ENCODE measurements at places on chromosomes 5 and 9. TPM values are rescaled to one million over a fixed set of nuclear protein-coding genes. Genes with fewer than 3 reads are reported as not detected.

The CENPH gene
- total RNA-seq = 2.0 TPM

The PFN3 gene
- total RNA-seq = not detected

The ZNF354C gene
- total RNA-seq = 2.4 TPM

The ENC1 gene
- total RNA-seq = 18.5 TPM

The CTSV gene
- not detected for total RNA-seq

The ADGRD2 gene
- total RNA-seq = not detected

The PDGFRB gene
- 68.7 TPM for total RNA-seq

The CCDC69 gene
- 202 TPM for total RNA-seq

The PPP1R26 gene
- total RNA-seq = 17.4 TPM

The GPX3 gene
- 2,222 TPM for total RNA-seq

The LHX6 gene
- 2.8 TPM for total RNA-seq

The SLC31A2 gene
- total RNA-seq = 19.5 TPM

The CFAP90 gene
- not detected for total RNA-seq

The BARHL1 gene
- not detected for total RNA-seq

The SURF6 gene
- total RNA-seq = 13.6 TPM

The ZNF883 gene
- 4.1 TPM for total RNA-seq

The SPINK13 gene
- total RNA-seq = not detected

The QRFP gene
- not detected for total RNA-seq

Data from right atrium auricular region (tissue), 2 donors.